Activated CD8-positive, alpha-beta memory T cell treated with anti-CD3 and anti-CD28 coated beads, Interleukin-2, amount 10 ng/mL, durations not matched to agents 7 days and 5 days (primary cell): ENCODE measurements at places on chromosomes 11 and 22.

- DNase-seq: no peak
Observed at GRCh38 chr22:19916941-19917340, 24.6 kb upstream of the COMT start.

GRCh38 chr11:1669546-1670218 lies 27.3 kb upstream of the KRTAP5-6 start:
- DNase-seq: no peak

GRCh38 chr22:47553436-47553835 lies 791.0 kb downstream of the TBC1D22A start:
- peak; percentile 18 for DNase-seq

GRCh38 chr22:21587803-21588611 lies 20.5 kb downstream of the UBE2L3 start:
- DNase-seq: peak; percentile 74

DNA sequence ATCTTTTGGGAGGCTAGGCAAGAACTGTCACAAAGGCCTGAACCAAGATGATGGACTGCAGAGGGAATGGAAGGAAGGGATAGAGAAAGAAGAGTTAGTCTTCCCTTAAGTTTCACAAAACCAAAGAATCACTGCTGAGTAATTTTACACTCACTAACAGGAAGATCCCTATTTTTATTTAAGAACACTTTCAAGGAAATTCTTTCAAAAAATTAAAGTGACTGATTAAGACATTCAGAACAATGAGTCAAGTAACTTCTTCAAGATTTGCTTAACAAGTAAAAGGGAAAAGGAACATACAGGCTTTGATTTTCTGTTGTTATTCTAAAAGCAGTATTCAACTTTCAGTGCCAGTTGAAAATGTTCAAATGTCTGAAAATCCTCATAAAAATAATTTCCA lies 3.1 kb downstream of the PITPNB start:
- DNase-seq: no peak
